ENCODE measurements at places on chromosomes 6 and 20.

DNA sequence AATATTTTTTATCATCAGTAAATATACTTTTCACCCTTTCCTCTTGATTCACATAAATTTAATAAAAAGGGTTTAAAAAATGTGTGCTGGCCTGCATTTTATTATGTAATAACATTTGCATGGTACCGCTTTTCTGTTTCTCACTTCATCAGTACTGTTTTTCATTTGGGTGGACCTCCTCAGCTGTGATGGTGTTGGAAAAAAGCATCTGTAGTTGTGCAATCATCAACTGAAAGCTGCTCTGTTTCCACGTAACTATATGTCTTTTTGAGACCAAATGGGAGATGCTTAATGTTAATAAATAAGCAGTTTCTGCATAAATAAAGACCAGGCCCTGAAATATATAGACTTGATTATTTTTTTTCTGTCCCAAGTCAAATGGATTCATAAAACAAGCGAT, 31.6 kb upstream of the CENPW start:
- DNase-seq: no peak

- no peak for DNase-seq
Measured at GRCh38 chr6:3046295-3046694, 22.0 kb upstream of the RIPK1 start.

- DNase-seq: no peak
Measured at GRCh38 chr6:166307082-166308032, 835 bp downstream of the PRR18 start.

DNA sequence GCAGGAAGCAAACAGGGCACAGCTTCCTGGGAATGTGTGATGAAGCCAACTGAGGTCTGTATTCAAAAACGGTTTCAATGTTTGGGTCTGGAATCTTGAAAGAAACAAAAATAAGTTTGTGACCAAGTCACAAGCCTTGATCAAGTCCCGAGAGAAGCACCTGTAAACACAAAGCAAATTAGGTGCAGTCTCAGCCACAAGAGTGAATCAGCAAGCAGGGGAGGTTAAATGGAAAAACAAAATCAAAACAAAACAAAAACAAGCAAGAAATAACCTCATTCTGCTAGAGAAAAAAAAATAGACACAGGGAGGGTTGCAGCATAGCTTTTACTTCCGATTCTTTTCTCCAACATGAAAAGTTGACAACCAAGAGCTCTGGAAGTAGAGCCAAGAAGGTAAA, 201.7 kb downstream of the CLIC5 start:
- DNase-seq: no peak

DNA sequence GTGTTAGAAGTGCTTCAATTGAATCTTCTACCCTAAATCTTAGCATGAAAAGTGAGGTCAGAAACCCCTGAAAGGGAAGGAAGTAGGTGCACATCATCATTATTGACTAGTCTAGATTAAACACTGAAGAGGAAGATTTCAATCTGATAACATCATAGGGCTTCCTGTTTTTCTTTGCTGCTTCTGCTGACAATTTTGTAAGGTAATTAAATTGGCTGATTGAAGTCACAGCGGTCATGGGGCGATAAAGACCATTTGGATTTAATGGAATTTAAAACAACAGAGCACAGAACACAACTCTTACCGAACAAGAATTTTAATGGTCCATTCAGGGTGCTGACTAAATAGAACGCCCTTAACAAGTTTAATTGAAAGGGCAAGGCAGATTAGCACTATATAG, 11.3 kb downstream of the GRIK2 start:
- no peak for DNase-seq

DNA sequence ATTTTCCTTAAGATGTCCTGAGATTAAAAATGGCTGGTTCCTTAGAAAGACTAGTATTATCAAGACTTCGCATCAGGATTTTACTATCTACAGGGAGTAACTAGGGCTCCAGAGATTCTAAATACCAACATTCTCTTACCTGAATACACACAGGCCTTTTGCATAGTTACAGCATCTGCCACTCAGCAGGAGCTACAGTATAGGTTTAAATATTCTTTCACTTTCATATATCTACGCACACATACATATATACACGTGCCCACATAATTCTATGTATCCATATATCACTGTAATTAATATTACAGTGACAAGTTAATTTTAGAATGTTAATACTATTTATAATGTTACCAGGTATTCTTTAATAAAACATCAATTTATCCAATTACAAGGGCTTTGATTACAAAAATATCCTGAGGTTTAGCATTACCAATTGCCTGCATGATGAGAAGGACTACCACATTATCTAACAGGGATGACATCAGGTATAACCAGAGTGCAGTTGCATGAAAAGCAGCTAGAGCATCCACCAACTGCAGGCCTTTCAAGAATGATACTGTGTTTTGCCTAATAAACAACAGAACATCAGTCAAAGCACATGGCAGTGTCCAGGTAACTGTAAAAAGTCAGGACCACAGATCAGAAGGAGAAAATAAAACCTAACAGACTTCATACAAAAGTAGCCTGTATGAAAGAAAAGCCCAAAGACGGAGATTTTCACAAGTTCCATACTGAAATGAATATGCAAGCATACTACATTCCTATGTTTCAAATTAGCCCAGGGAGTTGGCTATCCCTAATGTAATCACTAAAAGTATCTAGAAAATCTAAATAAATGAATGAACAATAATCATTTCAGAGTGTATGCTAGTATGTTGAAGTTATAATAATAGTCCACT, 268.7 kb downstream of the PTPRK start:
- DNase-seq: no peak

- no peak for DNase-seq
Measured at GRCh38 chr6:164554226-164554625, 755.2 kb downstream of the C6orf118 start.

DNA sequence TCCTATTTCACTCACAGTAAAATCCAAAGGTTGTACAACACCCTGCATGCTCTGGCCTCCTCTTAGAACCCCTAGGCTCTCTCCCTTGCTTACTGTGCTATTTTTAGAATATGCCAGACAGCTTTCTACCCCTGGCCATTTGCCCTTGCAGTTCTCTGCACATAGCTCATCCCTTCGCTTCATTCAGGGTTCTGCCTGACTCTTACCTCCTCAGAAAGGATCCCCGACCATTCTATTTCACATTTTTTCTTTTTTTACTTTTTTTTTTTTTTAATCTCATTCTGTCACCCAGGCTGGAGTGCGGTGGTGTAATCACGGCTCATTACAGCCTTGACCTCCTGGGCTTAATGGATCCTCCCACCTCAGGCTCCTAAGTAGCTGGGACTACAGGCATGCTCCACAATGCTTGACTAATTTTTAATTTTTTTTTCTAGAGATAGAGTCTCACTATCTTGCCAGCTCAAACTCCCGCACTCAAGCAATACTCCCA, 33.6 kb downstream of the COMMD7 start:
- DNase-seq: no peak

- no peak for DNase-seq
Measured at GRCh38 chr6:76707630-76708029, 635.2 kb upstream of the IMPG1 start.

DNA sequence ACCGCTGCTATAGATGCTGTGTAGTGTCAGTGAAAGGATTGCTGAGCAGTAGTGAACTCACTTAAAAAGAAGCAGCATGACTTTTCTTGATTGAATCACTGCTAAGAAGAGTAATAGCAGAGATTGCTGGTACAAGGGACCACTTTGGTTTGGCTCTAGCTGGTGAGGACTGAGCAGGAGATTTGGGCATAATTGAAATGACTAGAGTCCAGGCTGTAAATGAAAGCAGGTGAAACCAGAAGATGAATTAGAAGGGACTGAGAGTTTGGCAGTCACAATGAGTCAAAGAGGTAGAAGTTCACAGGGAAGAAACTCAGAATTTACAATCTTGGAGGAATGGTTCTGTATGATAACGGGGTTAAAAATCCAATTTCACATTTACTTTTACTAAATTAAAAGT, 19.1 kb upstream of the REV3L start:
- no peak for DNase-seq

DNA sequence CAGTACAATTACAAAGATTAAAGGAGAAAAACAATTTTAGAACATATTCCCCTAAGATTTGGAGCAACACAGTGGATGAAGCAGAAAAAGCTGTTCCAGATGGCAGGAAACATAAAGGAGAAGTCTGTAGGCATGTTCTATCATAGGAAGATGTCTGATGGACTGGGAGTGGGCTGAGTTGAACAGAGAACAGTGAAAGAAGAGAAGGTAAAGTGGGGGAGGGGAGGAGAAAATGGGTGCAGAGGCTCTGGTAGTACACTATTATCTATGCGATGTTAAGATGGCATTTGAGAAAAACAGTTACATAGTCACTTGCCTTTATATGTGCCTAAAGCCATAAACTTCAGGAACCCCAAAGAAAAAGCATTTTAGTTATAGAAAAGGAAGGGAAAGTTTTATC, 4.2 kb upstream of the PHIP start:
- DNase-seq: no peak

DNA sequence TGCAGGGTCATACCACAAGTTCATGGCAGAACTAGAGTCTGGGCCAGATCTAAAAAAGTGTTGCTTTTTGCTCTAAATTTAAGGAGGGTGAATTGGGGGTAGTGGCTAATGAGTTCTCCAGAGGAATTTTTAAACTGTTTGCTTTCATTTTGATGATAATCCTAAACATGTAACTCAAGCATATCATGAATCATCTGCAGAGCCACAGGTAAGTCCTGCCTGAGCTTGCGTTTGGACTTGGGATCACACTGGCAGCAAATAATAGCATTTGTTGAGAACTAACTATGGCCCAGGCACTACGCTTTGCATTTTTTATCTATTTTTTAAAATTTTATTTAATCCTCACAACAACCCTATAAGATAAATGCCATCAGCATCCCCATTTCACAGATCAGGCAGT, 27.4 kb downstream of the FAM110A start:
- no peak for DNase-seq

- DNase-seq: no peak
Measured at GRCh38 chr6:166253778-166254204, 54.4 kb downstream of the PRR18 start.

DNA sequence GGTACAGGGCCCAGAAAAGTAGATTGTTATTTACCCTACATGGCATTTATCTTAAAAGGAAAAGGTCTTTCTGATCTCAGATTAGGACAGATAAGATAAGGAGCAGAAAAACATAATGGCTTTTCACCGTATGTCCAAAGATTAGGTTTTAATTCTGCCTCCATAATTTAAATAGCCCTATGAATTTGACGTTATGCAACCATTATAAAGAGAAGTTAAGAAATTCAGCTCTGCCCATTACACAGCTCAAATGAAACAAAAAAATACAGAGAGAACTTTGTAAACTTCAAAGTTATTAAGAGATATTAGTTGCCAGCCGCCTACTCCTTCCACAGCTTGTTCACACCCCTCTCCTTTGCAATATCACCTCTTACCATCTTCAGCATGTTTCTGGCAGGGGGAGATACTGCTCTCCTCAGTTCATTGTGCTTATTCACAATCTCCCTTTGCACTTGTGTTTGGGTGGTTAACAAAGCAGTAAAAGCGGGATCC, 8.1 kb downstream of the CRISP3 start:
- no peak for DNase-seq

- no peak for DNase-seq
Measured at GRCh38 chr20:63343460-63344445, 17.4 kb downstream of the CHRNA4 start.

GRCh38 chr6:12801141-12801540, 84.6 kb downstream of the PHACTR1 start:
- no peak for DNase-seq

GRCh38 chr6:31065556-31065955, 46.8 kb downstream of the C6orf15 start:
- no peak for DNase-seq

DNA sequence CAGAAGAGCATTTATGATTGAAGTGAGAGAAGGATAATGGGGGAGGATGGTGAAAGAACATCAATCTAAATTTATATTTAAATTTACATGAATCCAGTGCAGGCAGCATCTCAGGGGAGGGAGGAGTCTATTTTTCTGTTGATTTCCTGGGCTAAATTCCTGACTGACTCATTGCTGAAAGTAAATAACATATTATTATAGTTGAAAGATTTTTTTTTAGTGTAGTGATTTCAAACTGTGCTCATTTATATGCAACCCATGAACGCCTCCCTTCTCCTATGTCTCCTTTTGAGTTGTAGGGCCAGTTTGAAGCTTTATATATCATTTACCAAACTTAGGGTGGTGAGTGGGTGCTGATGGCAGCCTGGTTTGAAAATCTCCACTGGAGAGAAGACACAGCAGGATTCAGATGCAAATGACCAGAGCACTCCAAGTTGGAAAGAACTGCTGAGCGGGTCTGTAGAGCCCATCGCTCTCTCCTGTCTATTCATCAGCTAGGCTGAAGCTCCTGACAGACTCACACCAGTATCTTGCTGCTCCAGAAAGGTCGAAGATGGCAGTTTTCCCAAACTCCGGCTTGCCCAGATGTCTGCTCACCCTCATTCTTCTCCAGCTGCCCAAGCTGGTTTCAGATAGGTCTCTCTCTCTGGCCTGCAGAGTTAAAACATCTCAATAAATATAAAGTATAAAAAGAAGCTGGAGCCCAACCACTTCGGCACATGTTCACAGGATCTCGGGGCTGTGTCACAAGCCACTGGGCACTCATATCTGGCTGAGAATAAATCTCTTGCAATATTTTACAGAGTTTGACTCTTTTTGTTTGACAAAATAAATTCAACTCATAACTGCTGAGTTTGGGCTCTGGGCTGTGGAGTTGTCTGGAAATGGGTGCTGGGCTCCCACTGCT, 18.3 kb downstream of the BTN2A1 start:
- no peak for DNase-seq

GRCh38 chr20:47316776-47317126, 39.7 kb downstream of the ZMYND8 start:
- no peak for DNase-seq

GRCh38 chr6:127457456-127458064, 1.6 kb downstream of the KIAA0408 start:
- DNase-seq: no peak

- no peak for DNase-seq
Measured at GRCh38 chr20:5486377-5487054, 169.8 kb upstream of the PROKR2 start.

DNA sequence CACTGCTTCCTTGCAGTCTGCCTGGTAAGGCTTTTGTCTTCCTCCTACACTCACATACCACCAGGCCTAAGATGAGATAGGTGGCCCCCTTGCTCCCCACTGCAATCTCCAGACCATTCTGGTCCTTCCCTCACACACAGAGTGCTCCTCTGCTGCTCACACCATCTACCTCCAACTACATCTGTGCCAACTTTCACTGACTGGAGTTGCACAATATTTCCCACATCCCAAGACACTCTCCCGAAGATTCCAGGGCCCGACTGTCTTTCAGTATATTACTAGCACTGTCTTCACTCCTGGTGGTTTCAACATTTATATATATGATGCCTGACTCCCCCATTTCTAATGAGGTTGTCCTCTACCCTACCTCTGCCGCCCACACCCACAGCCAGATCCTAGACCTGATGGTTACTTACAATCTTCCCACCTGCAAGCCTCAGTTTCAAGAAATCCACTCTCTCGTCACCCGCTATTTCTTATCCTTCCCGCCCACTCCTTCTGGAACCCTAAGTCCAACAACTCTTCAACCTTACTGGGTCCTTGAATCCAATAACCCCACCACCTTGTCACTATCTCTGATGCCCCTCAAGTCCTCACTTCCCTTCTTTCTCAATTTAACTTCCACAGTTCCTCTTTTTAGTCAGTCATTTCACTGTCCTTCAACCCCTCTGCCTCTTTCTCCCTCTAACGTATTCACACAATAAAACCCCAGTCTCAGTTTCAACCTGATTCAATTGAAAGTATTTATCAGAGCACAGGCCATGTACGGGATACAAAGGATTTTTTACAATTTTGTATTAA, 21.6 kb downstream of the RALGAPA2 start:
- DNase-seq: no peak

All from hepatic stellate cell (primary cell).